Caco-2 (cell line): ENCODE measurements at places on chromosomes 6 and 20.

DNA sequence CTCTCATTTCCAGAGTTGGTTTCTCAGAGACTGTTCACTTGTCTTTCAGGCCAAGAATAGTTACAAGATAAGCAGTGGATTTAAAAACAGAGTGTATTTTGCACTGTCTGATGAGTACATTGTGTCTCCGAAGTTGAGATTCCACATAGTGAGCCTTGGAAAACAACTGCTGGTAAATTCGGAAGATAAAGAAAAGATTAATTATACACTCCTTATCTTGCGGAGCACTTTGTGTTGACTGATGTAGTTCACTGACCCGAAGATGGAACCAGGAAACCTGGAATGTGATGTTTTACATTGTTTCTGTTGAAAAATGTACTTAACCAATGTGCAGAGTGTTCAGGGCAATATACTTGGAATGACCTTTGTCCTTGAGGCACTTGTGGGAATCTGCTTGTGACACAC, 51.0 kb downstream of the ANKS1A start:
- DNase-seq, result peak; percentile 65

- DNase-seq, result no peak
Observed at GRCh38 chr6:140043762-140044378, 669.4 kb upstream of the CITED2 start.

- DNase-seq, result no peak
Observed at GRCh38 chr20:50146732-50147662, 6.5 kb downstream of the PEDS1 start.

DNA sequence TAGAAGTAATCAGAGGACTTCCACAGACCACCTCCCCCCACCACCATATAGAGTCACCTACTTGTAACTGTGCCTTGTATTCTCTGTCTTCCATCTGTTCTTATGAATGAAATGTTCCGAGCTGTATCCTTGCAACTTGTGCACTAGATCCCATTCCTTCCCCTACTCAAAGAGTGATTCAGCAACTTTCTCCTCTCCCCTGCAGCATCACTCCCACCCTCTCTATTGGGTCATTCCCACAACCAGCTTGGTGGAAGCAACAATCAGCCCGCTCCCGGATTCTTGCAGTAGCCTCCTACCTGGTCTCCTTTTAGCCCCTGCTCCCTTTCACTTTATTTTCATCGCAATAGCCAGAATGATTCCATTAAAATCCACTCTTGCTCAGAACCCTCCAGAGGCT, 34.9 kb upstream of the REV3L start:
- no peak for DNase-seq

DNA sequence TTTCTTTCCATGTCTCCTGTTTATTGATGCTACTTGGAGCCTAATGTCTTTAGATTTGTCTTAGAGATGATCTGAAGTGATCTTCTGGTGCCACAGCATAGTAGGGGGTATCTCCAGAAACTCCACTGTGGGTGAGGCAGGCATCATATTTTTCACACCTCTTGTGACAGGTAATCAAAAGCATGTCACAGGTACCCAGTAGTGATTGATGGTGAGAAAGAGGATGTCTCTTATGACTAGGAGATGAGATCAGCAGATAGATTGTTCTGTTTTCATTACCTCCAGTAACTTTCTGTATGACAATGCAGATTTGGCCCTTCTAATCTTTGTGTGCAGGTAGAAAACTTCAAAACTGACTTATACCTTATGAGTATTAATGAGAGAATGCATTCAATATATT, 13.5 kb downstream of the NCOA7 start:
- DNase-seq, result no peak

DNA sequence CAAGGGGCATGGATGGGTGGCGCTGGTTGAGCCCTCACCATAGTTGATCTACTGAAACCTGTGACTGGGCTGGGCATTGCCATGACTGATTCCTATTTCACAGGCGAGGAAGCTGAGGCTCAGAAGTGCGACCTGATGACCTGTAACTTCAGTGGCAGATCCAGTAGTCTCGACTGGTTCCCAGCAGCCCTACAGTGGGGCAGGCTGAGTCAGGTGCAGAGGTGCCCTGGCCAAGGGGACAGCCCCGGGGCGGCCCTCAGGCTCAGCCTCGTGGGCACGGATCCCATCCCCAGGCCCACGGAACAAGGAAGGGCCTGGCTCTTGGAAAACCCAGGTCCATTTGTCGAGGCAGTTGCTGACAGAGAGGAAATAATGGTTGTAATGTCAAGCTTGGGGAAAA, 283.0 kb downstream of the CDH4 start:
- no peak for DNase-seq

DNA sequence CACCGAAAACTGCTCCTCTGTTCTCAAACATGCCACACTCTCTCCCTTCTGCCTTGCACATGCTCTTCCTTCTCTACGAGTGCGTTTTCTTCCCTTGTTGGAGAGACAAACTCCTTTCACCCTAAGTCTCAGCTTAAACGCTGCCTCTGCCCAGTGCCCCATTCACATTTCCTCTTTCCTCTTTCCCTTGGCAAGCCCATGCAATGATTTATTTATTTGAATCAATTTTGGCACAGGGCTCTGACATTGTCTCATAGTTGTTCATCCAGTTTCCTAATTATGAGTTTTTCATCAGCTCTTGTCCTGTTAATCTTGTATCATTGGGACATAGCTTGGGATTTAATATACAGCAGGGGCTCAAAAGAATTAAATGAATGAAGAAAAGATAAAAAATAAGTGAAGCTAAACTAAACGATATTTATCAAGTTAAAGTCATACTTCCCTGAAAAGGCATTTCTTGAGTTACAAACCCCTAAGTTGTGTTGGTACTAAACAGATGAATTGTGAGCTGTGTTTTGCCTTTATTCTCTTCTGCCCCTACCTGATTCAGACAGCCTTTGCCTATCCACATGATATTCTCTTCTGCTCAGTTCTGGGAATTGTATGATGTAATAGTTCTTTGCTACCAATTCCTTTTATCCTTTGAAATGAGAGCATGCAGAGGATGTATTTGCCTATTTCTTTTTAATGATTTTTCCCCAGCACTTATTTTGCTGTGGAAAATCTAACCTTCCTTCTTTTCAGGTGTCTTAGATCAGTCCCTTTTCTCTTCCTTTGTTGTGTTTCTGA, 704.4 kb downstream of the UTRN start:
- no peak for DNase-seq

DNA sequence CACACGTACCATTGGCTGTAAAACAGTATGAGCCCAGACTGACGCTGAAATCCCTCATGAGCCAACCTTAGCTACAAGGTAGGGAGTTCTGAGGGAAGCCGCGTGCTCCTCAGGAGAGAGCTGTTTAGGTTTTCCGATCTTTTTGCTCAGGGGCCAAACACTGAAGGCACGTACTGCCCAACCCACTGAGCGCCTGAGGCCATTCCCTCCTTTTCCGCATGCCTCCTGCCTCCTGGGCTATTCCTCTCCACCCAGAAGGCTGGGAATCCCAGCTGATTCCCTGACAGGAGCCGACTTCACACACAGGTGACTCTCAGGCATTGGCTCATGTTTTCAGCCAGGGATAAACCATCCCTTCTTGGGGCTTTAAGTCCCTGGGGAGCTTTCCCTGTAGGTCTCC, 5.4 kb upstream of the FAM83D start:
- no peak for DNase-seq

DNA sequence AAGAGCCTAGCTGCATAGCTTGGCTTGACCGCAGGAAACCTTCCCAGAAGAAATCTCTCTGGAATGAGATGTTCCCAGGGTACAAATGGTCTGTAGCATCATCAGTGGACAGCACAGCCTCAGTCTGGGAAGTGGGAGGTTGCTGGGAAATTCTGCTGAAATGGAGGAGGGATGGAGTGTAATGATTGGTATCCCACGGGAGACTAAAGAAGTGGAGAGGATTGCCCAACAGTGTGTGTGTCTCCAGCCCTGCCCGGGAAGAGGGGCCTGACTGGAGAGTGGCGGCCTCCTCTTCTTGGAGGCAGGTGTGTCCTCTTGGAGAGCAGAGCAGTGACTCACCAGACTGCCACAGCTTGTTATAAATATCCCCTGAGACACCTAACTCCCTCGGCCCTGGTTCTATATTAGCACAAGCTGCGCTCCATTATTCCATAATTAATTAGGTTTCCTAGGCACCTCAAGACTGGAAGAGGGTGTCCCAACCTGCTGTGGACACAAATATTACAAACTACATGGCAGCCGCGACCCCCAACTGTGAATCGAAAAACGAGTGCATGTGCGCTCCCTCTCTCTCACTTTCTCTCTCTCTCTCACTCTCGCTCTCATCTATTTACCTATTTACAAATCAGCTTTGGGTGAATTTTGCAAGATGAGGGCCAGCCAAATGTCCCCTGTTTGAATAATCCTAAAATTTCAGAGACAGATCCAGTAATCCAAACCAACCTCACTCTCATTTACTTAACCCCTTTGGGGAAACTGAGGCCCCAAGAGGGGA, 68.8 kb downstream of the FGD2 start:
- no peak for DNase-seq
